RPMI7951 (cell line): ENCODE measurements at places on chromosomes 3 and 15. TPM values are rescaled to one million over a fixed set of nuclear protein-coding genes. Genes with fewer than 3 reads are reported as not detected.

DNA sequence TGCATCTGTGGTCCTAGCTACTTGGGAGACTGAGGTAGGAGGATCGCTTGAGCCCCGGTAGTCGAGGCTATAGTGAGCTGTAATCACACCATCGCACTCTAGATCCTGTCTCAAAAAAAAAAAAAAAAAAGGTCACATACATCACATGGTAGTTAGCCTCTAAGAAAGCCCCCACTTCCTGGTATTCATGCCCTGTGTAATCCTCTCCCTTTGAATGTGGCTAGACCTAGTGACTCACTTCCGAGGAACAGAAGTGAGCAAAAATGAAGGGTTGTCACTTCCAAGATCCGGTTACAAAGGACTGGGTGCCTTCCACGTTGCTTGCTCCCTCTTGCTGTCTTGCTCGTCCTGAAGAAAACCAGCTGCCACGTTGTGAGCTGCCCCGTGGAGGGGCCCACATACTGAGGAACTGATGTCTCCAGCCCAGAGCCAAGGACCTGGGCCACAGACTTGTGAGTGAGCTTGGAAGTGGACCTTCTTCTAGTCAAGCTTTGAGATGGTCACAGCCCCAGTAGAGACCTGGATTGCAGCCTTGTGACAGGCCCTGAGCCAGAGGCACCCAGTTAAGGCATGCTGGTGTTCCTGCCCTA lies 12.6 kb upstream of the LCTL start:
- peak; percentile 85 for DNase-seq

DNA sequence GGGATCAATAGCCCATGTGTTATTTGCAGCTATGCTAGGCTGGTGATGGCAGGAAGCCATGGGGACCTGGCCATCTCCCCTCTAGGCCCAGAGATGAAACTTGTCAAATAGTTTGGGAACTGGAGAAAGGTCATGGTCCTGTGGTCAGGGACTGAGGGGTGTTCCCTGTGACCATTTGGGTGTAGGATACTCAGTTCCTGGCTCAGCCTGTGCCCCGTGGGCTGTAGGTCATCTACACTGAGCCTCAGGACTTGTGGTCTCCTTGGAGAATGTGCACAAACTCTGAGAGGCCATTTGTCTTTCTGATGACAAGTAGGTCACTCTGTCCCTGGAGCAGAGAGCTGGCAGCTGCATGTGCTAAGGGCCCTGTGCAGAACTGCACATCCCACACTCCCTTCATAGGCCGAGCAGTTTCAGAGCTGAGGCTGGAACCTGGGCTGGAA lies 17.5 kb downstream of the GASK1A start:
- no peak for DNase-seq

- DNase-seq, result peak; percentile 55
Observed at GRCh38 chr3:46187876-46188275, 20.2 kb downstream of the CCR1 start.

C3orf52 gene
- total RNA-seq, result 6.4 and 7.4 TPM in 2 replicates

DNA sequence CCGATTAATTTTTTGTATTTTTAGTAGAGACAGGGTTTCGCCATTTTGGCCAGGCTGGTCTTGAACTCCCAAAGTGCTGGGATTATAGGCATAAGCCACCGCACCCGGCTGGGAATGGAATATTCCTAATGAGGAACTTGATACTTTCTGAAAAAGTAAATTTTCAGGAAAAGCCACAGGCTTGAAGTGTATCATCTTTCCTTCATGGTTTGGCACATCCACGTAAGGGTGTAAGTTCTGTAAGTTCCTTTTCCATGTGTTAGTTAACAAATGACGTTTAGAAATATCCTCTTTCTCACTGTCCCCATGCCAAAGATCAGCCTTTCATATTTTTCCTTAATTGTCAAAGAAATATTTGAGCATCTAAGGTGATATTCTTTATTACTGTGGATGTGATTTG lies 24.9 kb downstream of the TMEM45A start:
- DNase-seq, result no peak
